ENCODE measurements at places on chromosomes 6 and 20.

DNA sequence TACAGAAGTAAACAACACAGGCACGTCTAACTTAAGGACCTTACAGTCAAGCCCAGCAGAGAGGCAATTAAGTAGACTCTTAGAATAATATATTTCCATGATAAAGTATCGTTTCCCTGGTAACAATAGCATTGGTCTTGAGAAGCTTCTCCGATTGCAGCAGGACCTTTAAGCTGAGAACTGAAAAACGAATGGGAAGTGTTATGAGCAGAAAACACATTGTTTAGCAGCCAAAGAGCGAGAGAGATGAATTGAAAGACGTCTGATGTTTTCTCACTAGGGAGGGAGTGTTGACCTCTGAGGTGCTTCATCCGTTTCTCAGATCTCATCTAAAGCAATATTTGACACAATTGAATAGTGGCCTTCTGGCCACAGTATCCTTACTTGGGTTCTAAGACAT, 855 bp downstream of the BYSL start:
- DNase-seq: no peak

GRCh38 chr6:108565893-108566292, 5.2 kb downstream of the FOXO3 start:
- DNase-seq: peak; percentile 44

- DNase-seq: no peak
Observed at GRCh38 chr6:74044417-74045096, 348.6 kb downstream of the CD109 start.

DNA sequence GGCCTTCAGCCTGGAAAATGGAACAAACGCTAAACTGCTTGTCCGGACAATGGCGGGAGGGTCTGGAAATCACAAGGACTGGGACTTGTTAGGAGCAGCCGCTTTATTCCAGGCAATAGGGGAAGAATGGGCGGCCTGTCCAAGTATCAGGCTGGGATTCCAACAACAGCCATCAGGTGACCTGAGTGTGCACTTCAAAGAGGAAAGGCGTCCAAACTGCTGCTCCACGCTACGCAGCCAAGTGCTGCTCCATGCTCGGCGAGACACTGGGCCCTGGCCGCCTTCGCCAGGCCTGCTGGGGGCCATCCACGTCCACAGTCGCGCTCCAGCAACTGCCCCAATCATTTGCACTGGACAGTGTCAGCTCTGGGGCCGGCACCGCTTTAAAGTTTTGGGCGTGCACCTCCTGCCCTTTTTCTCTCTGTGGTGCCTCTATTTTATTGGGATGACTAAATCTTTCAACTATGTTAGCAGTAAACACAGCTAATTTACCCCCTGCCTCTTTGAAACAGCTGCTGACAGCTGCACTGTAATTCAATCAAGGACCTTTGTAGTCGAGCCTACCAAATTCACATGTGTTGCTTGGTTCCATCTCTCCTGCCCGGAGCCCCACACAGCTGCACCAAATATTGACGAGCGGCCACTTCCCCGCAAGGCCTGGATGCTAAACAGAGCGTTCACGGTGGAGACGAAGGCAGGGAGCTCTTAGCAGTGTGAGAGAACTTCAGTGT, 98.3 kb downstream of the BMP7 start:
- DNase-seq: no peak

DNA sequence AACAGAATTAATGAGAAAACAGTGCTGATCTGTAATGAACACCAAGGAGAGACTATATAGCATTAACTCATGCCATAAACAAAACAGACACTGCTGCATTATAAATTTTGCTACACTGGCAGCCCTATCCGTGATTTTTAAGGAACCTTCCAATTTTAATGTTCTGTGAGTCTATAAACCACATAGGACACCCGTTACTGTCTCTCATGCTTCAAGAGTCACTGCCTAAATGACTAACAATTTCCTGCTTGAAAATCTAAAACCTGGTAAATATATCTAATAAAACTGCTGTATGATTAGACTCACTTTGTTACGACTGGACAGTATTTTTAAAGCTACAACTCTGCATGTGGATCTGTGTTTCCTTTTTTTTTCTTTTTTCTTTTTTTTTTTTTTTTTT, 8.7 kb downstream of the CHD6 start:
- DNase-seq: no peak

GRCh38 chr20:7765221-7765620, 175.0 kb downstream of the HAO1 start:
- DNase-seq: no peak

GRCh38 chr6:19864285-19864684, 27.1 kb downstream of the ID4 start:
- DNase-seq: no peak

DNA sequence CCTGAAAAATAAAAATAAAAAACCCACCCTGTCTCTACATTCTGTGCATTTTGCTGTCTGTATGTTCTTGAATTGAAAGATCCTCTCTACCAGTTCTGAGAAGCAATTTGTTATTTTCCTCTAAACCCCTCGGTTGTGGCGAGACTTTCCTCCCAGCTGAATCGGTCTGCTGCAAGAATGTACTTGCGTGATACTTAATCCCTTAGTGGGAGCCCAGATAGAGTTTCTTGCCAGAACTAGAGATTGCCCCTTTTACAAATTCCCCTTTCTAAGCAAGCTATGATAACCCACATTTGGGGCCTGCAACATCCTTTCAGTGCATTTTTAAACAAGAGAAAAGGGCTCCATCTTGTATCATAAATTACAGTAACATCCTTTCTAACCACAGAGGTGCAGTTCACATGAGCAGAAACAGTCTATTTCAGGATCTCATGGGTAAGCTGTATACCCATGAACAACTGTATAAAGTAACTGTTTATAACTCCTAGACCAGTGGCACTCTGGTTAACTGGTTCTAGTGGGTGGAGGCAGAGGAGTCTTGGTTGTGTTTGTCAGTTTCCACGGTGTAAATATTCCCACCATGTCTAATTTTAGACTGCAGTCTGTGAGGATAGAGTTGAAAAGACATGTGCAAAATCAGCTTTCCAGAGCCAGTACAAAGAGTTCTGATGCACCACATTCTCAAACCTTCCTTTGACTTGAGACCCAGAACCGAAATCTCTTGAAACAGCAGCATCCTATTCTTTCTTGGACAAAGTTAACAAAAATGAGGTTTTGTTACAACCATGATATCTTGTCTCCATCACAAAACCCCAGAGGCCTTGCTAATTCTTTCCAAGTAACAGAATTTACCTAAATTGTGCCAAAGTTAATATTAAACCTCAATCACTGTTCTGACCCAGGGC, 113.1 kb upstream of the ZNF217 start:
- DNase-seq: peak; percentile 22
